ENCODE measurements at places on chromosomes 12 and 14.

DNA sequence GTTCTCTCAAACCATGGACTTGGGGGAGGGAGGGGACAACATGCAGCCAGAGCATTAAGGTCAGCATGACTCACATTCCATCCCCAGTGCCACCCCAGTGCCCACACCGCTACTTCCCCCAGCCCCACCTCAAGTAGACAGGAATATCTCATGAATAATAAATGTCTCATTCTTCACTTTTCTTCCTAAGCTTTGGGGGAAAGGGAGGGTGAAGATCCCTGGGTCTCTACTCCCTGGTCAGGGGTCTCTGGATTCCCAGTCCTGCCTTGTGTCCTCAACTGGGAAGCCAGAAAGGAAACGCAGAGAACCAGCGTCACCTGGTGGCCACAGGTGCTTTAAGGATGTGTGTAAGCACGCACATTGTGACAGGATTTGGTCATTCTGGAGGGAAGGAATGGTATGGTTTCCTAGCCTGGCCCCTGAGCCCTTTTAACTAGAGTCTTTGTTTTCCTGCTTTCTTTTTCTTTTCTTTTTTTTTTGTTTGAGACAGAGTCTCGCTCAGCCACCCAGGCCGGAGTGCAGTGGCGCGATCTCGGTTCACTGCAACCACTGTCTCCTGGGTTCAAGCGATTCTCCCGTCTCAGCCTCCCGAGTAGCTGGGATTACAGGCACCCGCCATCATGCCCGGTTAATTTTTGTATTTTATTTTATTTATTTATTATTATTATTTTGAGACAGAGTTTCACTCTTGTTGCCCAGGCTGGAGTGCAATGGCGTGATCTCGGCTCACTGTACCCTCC lies 3.4 kb downstream of the GPR84 start:
- no peak for DNase-seq

- no peak for DNase-seq
Measured at GRCh38 chr12:91380631-91381030, 198.0 kb upstream of the DCN start.

DNA sequence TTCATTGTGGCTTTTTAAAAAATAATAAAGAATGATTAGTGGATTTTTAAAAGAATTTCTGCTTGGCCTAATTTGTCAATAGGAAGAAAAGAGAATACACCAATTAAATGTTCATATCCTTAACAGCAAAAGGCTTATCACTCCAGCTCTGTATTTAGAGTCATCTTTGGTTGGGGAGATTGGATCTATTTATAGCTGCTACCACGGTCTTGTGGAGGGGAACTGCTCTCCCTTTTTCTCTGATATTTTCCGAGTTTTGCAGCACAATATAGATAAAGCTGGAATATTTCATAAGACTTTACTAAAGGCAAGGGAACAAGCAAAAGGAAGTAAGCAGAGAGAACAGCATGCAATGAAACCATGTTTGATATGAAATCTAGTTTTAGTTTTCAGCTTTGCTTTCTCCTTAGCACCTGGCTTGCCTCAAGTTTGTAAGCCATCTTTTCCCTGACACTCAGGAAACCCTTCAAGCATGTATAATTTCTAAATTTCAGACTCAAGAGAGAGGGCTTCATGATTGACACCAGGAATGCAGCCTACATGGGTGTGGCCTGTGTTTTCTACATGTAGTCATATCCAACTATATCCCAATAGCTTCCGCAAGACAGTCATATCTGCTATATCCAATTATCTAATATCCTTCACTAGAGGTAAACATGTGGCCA lies 35.2 kb downstream of the BRMS1L start:
- no peak for DNase-seq

- DNase-seq, result no peak
Measured at GRCh38 chr14:42950363-42950762, 1343.7 kb downstream of the LRFN5 start.

- no peak for DNase-seq
Measured at GRCh38 chr12:89276860-89277259, 75.4 kb downstream of the DUSP6 start.

- DNase-seq, result no peak
Measured at GRCh38 chr12:119258149-119258548, 76.4 kb upstream of the CCDC60 start.

- no peak for DNase-seq
Measured at GRCh38 chr14:35167496-35167895, 45.1 kb downstream of the PRORP start.
